Caki2 (cell line): ENCODE measurements at places on chromosomes 3 and 15. TPM values are rescaled to one million over a fixed set of nuclear protein-coding genes. Genes with fewer than 3 reads are reported as not detected.

The STARD5 gene
- 0.35 and 2.0 TPM in 2 replicates for total RNA-seq

DNA sequence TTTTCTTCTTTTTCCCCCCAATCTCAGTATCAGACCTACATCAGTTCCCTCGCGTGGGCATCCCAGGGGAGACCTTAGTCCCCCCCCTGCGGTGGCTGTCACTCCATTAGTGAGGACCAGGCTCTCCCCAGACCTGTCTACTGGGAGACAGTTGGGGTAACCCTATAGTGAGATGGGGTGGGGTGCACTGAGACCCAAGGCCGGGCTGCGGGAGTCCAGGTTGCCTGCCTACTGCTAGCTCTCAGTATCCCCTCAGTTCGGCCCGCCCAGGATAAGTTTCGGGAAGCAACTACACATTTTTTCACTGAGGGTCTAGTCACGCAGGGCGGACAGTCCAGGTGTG, 671 bp upstream of the DCUN1D1 start:
- no peak for DNase-seq

- DNase-seq = peak; percentile 64
Observed at GRCh38 chr3:169348929-169349621, 314.4 kb downstream of the MECOM start.

- no peak for DNase-seq
Observed at GRCh38 chr3:23640471-23641146, 165.1 kb upstream of the UBE2E1 start.

GRCh38 chr15:92102395-92102755, 248.9 kb downstream of the SLCO3A1 start:
- no peak for DNase-seq

The ROPN1B gene
- total RNA-seq = 3.5 TPM in 1 of 2 replicates, not detected in the other

The PP2D1 gene
- not detected in 2 replicates for total RNA-seq
